Cerebellar nuclear complex (tissue), 1 donor: ENCODE measurements at places on chromosomes 5 and 9.
A peak's percentile ranks its signal among the peaks of the same experiment; 100 is the strongest.

DNA sequence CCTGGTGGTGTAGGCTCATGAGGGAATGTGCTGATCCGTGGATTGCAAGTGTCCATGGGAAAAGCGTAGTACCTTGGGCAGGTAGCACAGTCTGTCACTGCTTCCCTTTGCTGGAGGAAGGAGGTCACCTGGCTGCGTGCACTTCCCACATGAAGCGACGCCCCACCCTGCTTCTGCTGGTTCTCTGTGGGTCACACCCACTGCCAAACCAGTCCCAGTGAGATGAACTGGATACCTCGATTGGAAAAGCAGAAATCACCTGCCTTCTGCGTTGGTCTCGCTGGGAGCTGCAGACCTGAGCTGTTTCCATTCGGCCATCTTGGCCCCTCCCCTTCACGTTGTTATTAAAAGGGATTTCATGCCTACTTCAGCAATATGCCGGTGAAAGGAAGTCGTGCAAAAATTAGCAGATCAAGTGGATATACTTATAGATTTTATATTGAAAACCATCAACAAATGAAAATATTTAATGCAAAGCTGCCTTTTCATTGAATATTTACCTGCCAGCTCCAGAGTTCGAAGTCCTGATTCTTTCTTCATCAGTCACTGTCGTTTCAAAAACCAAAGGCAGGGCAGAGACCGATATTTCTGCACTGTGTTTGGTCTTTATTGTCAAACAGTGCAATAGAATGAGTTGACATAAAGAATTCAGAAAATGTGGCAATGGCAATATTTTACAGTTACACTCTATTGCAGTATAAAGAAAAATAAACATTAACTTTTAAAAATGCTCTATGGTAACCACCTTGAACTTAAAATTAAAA lies 123.2 kb downstream of the JAKMIP2 start:
- DNase-seq = no peak

DNA sequence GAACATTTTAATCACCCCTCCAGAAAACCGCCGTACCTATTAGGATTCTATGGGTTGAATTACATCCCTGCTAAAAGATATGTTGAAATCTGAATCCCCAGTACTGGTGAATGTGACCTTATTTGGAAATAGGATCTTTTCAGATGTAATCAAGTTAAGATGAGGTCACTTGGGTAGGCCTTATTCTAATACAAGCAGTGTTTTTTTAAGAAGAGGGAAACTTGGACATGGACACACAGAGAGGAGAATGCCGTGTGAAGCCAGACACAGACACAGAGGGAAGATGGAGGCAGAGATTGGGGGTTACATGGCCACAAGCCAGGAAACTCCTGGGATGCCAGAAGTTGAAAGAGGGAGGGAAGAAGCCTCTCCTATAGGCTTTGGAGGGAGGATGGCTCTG lies 183.5 kb downstream of the GNA14 start:
- no peak for DNase-seq

GRCh38 chr9:135338546-135338945 lies 141.0 kb upstream of the PPP1R26 start:
- DNase-seq = no peak

DNA sequence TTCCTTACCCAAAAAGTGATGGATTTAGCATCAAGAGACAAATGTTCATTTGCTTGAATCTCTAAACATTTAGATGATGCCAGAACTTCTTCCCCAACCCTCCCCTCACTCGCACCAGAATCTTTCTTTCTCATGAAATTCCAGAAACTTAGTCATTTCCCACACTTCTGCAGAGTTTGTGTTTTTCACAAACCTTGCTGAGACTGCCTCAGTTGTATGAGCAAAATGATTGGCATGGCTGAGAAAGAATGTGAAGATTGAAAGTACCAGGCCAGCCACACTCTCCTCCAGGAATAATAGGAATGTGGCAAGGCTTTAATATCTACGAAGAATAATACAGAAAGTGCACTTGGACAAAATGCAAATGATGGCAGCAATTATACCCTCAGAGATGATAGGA lies 428.3 kb upstream of the CDH6 start:
- DNase-seq = no peak

DNA sequence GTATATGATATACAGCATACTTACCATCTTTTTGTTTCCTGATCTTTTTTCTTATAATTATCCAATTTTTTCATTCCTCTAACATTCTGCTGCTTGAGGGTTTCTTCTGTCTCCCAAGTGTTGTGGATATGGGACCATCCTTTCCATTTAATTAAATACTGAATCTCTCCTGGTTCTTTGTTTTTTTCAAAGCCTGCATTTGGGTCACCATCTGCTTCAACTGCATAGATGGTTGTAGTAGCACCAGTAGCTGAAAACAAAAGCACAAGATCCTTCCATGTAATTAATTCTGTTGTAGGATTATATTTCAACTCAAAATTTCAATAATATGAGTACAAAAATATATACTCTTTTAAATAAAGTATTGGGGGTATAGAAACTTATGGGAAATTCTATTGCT lies 29.4 kb downstream of the CHD1 start:
- DNase-seq = peak; percentile 4
